Purkinje cell (primary cell): ENCODE measurements at places on chromosomes 5 and 9. TPM values are rescaled to one million over a fixed set of nuclear protein-coding genes. Genes with fewer than 3 reads are reported as not detected.

The SOHLH1 gene
- polyA plus RNA-seq, result 1.4 TPM in 1 of 2 replicates, not detected in the other

The CCL27 gene
- polyA plus RNA-seq, result 0.66 TPM in 1 of 2 replicates, not detected in the other

The ADGRD2 gene
- not detected in 2 replicates for polyA plus RNA-seq

The KCNIP1 gene
- polyA plus RNA-seq, result 139 and 148 TPM in 2 replicates

The NTNG2 gene
- 0.13 and 0.28 TPM in 2 replicates for polyA plus RNA-seq

The FRMD3 gene
- 0.35 and 5.1 TPM in 2 replicates for polyA plus RNA-seq

The FOXD4 gene
- polyA plus RNA-seq, result not detected in 2 replicates
